CD14-positive monocyte (primary cell): ENCODE measurements at places on chromosomes 16 and 17. TPM values are rescaled to one million over a fixed set of nuclear protein-coding genes. Genes with fewer than 3 reads are reported as not detected.

TBC1D3E gene
- not detected for polyA plus RNA-seq

LGALS9B gene
- polyA plus RNA-seq: not detected

FBXO39 gene
- not detected for polyA plus RNA-seq

WRAP53 gene
- polyA plus RNA-seq: 9.8 TPM

ITGAD gene
- not detected for polyA plus RNA-seq

PSMC5 gene
- 88.3 TPM for polyA plus RNA-seq

HP gene
- 59.4 TPM for polyA plus RNA-seq

DNA sequence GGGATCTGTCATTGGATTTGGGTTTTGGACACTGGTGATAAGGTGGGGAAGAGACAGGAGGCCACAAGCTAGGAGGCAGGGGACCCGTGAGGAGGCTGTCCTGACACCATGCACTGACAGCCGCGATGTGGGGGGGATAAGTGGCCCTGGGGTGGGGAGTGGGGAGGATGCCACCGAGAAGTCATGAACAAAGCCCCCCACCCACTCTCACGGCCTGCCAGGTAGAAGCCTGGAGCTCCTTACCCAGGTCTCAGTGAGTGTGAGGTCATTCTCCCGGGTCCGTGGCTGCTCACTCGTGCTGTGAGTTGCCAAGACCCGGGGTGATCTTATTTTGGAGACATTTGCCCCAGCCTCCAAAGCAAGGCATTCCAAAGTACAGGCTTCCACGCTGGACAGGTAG is 165.9 kb upstream of the TNRC6C start:
- no peaks in the 10 kb centered on the region for H3K36me3 ChIP-seq
- no peak overlapping the region for H3K4me3 ChIP-seq
- H3K27me3 ChIP-seq: peaks cover 7% of the 10 kb centered on the region
- no peak overlapping the region for H3K27ac ChIP-seq

DNA sequence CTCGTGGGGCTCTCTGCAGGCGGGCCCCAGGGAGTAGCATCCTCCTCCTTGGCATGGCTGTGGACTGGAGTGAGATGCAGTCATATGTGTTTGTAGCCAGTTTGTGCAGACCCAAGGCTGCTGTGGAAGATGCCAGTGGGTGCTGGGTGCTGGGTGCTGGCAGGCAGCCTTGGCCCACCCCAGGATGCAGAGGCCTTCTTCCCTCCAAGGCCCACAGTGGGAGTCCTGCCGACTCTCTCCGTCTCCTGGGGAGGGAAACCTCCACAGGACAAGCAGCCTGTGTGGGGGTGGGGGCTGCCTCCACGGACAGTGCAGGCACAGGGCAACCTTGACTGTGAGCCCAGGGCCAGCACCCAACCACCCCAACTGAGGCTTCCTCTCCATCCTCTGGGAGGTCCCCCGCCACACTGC is 13.8 kb upstream of the TMEM92 start:
- no peak overlapping the region for H3K27ac ChIP-seq
- no peaks in the 10 kb centered on the region for H3K27me3 ChIP-seq
- H3K4me1 ChIP-seq: no peaks in the 10 kb centered on the region
- DNase-seq: no peak
- H3K4me3 ChIP-seq: no peak overlapping the region

GRCh38 chr17:5049314-5049841 is 14.2 kb upstream of the SLC52A1 start:
- H3K27ac ChIP-seq: no peak overlapping the region
- no peak for DNase-seq
- H3K36me3 ChIP-seq: no peaks in the 10 kb centered on the region
- H3K4me1 ChIP-seq: no peaks in the 10 kb centered on the region

DNA sequence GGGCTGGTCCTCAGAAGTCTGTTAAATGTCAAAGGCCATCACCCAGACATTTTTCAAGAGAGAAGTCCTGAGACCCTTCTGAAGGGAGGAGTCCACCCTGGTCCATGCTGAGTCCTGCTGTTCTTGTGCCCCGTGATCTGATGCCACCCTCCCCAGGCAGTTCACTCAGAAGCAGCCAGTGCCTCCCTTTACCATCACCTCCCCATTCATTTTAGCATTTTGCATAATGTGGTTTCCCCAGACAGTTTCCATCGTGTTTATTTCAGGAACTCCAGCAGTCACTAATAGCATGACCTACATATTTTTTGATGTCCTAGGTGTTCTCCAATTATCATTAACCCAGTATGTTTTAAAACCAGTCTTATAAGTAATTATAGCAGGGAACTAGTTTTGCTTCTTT is 353.0 kb upstream of the CDH5 start:
- no peaks in the 10 kb centered on the region for H3K4me1 ChIP-seq
- H3K36me3 ChIP-seq: no peaks in the 10 kb centered on the region
- H3K27ac ChIP-seq: no peak overlapping the region
- no peak for DNase-seq

GRCh38 chr17:35953720-35954119 is 10.2 kb upstream of the LYZL6 start:
- no peaks in the 10 kb centered on the region for H3K4me1 ChIP-seq
- no peak overlapping the region for H3K27ac ChIP-seq
- no peak overlapping the region for H3K4me3 ChIP-seq
- DNase-seq: no peak
- H3K27me3 ChIP-seq: no peaks in the 10 kb centered on the region

- H3K4me3 ChIP-seq: no peak overlapping the region
- no peak overlapping the region for H3K27ac ChIP-seq
- H3K36me3 ChIP-seq: peaks cover 85% of the 10 kb centered on the region
- H3K27me3 ChIP-seq: no peaks in the 10 kb centered on the region
- H3K4me1 ChIP-seq: peaks cover 4% of the 10 kb centered on the region
Measured at GRCh38 chr16:4409081-4409932, 7.1 kb downstream of the CORO7 start.

DNA sequence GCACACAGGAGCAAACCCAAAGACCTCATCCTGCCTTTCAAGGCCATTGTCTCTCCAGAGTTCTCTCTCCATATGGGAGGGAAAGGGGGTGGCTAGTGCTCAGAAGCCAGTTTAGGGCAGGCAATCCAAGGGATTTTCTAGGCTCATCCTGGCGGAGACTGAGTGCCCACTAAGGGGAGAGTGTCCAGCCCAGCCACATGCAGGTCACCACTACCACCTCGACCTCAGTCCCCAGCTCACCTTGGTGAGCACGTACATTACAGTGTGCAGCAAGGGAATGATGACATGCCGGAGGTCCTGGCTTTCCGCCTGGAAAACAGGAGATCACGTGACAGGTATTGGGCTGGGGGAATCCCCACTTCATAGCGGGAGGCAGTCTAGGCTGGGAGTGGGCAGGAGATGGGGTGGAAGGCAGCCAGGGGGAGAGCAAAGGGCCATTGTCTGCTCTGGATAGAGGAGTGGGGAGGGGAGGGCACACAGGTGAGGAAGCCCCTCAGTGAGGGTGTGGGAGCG is 29.9 kb downstream of the PIK3R6 start:
- H3K4me3 ChIP-seq: no peak overlapping the region
- DNase-seq: no peak
- peaks cover 77% of the 10 kb centered on the region for H3K36me3 ChIP-seq

DNA sequence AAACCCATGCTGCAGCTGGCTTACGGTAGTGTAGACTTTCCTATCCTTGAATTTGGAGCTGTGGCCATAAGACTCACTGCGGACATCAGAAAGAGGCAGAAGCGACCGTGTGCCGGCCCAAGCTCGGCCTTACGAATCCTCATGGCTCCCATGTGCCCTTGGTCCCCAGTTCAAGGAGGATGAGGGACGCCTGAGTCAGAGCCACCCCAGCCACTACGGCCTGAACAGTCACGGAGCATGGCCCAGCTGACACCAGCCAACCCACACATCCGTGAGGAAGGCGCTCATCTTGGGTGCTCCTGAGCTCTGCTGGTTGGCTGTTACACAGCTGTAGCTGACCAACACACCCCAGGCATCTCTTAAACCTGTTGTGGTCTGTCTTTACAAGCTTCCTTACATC is 44.0 kb downstream of the ZCCHC14 start:
- H3K27ac ChIP-seq: no peak overlapping the region
- H3K27me3 ChIP-seq: no peaks in the 10 kb centered on the region
- H3K36me3 ChIP-seq: peaks cover 47% of the 10 kb centered on the region
- no peak overlapping the region for H3K4me3 ChIP-seq

- H3K36me3 ChIP-seq: peaks cover 24% of the 10 kb centered on the region
- H3K4me1 ChIP-seq: no peaks in the 10 kb centered on the region
- no peak overlapping the region for H3K4me3 ChIP-seq
- H3K27me3 ChIP-seq: no peaks in the 10 kb centered on the region
Measured at GRCh38 chr17:82076785-82077591, 11.4 kb upstream of the DUS1L start.

DNA sequence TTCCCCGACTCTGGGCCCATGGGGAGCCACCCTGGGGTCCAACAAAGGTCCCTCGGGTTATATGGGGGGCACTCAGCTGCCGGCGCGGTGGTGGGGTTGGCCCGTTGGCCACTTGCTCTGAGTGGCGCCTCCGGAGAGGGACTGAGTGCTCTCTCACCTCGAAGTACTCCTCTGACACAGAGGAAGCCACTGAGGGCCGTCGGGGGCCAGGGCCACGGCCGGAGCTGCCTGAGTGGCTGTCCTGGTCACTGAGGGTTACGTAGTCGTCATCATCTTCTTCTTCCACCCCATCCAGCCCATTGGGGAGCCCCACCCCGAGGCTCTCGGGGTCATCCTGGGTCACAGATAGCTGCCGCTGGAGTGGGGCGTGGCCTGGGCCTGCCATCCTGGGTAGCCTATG is 25.7 kb downstream of the SLC5A10 start:
- H3K4me3 ChIP-seq: no peak overlapping the region
- no peaks in the 10 kb centered on the region for H3K27me3 ChIP-seq
- no peak for DNase-seq
- H3K36me3 ChIP-seq: no peaks in the 10 kb centered on the region
- no peaks in the 10 kb centered on the region for H3K4me1 ChIP-seq

DNA sequence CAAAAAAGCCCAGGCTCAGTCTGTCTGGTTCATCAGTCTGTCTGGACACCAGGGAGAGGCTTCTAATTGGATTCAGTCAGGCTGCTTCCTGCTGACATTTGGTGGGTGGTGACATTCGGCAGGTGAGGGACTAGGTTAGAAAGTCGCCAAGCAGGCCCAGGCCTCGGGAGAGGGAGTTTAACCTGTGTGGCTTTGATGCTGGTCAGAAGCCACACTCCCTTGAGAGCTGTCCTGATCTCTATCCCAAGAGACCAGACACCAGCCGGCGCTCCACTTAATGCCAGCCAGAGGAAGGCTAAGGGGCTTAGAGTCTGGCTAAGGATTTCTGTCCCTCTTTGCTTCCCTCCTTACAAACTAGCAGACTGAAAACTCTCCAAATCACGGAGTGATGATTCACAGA is 135.0 kb downstream of the GSG1L start:
- H3K4me3 ChIP-seq: no peak overlapping the region
- H3K27ac ChIP-seq: no peak overlapping the region
- H3K4me1 ChIP-seq: no peaks in the 10 kb centered on the region
- no peak for DNase-seq
- no peaks in the 10 kb centered on the region for H3K36me3 ChIP-seq
- peaks cover 2% of the 10 kb centered on the region for H3K27me3 ChIP-seq

DNA sequence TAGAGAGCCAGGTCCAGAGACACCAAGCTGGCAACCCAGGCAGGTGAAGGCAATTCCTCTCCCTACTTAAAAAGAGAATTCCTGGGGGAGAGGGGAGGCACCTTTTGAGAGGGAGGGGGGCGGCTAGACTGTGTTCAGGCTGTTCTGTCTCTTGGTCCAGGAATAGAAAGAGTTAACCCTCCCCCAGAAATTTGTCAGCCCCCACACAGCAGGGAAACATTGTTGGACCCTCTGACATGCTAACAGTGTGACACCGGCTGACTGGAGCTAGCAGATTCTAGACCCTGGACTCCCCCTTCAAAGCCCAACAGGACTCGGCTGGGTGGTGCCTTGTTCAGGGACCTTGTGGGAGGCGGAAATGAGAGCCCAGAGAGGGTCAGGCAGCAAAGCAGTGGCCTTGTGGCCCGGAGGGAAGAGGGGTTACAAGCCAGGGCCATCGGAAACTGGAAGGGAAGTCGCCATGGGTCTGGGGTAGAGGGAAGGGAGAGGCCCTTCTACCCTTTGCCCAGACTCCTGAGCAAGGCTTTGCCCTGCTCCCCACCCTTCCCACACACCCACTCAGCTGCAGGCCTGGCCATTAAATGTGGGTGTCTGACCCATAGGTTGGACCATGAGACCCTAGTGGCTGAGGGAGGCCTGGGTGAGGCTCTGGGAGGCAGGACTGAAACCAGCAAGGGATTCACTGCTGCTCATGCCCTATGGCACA is 44.6 kb downstream of the RAI1 start:
- peaks cover 45% of the 10 kb centered on the region for H3K4me1 ChIP-seq
- H3K27ac ChIP-seq: no peak overlapping the region
- H3K36me3 ChIP-seq: peaks cover 10% of the 10 kb centered on the region
- DNase-seq: no peak
- H3K4me3 ChIP-seq: no peak overlapping the region

DNA sequence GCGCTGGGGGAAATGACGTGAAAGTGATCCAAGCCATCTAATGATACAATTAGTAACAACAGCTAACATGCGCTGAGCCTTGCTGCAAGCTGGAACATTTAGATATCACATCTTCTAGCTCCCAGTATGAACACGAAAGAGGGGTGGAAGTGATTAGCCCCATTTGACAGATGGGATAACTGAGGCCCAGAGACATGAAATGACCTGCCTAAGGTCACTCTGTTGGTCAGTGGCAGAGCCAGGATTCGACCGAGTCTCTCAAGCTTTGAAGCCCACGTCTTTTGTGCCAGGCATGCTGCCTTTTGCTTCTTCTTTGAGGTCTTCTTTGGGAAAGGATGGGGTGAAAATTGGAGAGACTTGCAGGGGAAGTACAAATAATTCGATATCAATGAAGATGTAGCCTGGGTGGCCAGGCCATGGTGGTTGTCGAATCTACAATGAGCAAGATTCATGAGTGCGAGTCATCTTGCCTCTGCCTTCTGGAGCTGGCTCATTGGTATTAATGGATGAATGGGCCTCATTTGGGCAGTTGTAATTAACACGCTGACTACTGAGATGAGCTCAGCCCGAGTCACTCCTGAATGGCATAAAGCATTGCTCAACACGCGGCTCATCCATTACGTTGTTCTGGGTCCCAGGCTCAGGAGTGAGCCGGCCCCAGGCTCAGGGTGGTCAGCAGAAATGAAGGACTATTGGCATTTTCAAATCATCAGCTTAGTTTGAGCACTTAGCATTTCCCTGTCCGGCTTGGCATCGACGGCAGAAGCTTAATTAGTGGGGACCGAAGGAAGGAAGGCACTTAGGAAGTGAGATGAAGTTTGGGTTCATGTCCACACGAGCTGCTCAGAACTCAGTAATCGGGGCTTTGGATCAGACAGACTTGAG is 28.0 kb upstream of the GPRC5B start:
- no peaks in the 10 kb centered on the region for H3K27me3 ChIP-seq
- no peak for DNase-seq
- H3K4me1 ChIP-seq: no peaks in the 10 kb centered on the region

GRCh38 chr17:55284001-55284884 is 19.5 kb downstream of the HLF start:
- no peaks in the 10 kb centered on the region for H3K27me3 ChIP-seq
- DNase-seq: no peak
- H3K4me1 ChIP-seq: no peaks in the 10 kb centered on the region
- H3K27ac ChIP-seq: no peak overlapping the region
- no peak overlapping the region for H3K4me3 ChIP-seq

GRCh38 chr17:15078570-15078969 is 186.6 kb downstream of the PMP22 start:
- no peak overlapping the region for H3K27ac ChIP-seq
- H3K4me3 ChIP-seq: no peak overlapping the region

- peaks cover 84% of the 10 kb centered on the region for H3K27me3 ChIP-seq
- H3K4me3 ChIP-seq: peak within 1 kb of the TSS; percentile 18
- no peak for DNase-seq
Measured at GRCh38 chr16:56632156-56632847, at the start of gene MT1M. MT1M (plus strand) TSS chr16:56632659; CDS start chr16:56632732, 73 bp downstream.

- no peak overlapping the region for H3K4me3 ChIP-seq
- DNase-seq: peak; percentile 47
- H3K27me3 ChIP-seq: no peaks in the 10 kb centered on the region
- peaks cover 80% of the 10 kb centered on the region for H3K36me3 ChIP-seq
Measured at GRCh38 chr16:11768849-11769248, 26.2 kb upstream of the TXNDC11 start.
